Upper lobe of right lung (tissue), 1 donor: ENCODE measurements at places on chromosomes 4 and X. TPM values are rescaled to one million over a fixed set of nuclear protein-coding genes. Genes with fewer than 3 reads are reported as not detected.
A peak's percentile ranks its signal among the peaks of the same experiment; 100 is the strongest.

NUDT10 gene
- total RNA-seq = not detected

NLRP2B gene
- total RNA-seq = not detected

HPSE gene
- total RNA-seq = 5.6 TPM

NPY5R gene
- 0.38 TPM for total RNA-seq

PCYT1B gene
- total RNA-seq = 0.14 TPM

RPS6KA6 gene
- total RNA-seq = 2.4 TPM

HADH gene
- 37.9 TPM for total RNA-seq

- H3K27me3 ChIP-seq = no peaks in the 10 kb centered on the region
- no peak for DNase-seq
- H3K4me3 ChIP-seq = no peak overlapping the region
Observed at GRCh38 chrX:103726477-103726876, 15.8 kb downstream of the TMEM31 start.

- no peak for DNase-seq
- H3K36me3 ChIP-seq = no peaks in the 10 kb centered on the region
- H3K27me3 ChIP-seq = no peaks in the 10 kb centered on the region
- no peak overlapping the region for H3K4me3 ChIP-seq
Observed at GRCh38 chr4:98326168-98326567, 65.0 kb downstream of the RAP1GDS1 start.

DNA sequence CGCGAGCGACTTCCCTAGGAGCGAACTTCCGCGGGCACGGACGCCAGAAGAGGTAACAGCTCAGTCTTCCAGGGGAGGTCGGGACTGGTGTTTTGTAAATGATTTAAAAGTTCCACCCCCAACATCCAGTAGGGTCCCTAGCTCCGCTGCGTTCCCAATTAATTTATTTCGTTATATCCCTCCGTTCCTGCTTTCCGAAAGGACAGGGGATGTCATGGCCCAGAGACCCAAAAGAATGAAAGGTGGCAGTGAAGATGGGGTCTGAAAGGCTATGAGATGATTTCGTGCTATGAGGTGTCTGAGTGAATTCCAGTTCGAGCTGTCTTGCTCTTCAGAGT, 373 bp upstream of the SMIM43 start:
- no peaks in the 10 kb centered on the region for H3K36me3 ChIP-seq
- DNase-seq = no peak
- peaks cover 10% of the 10 kb centered on the region for H3K4me1 ChIP-seq
- H3K27me3 ChIP-seq = peaks cover 31% of the 10 kb centered on the region
- peak overlapping the region; percentile 46 for H3K4me3 ChIP-seq

DNA sequence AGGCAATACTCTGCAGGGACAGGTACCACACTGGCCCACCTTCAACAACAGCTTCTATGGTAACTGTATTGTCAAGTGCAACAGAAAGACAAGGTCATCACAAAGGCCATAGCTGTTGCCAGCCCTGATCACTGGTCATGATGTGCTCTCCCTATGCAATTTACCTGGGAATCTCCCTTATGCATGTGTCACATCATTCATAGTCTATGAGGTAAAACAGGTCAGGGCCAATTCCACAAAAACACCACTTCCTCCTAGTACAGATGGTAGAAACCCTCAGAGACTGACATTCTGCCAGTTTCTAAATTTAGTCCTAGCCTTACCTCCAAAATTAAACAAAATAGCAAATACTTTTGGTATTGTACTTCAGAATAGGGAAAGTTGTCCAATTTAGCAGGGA, 132.8 kb downstream of the MGST2 start:
- DNase-seq = no peak
- peaks cover 27% of the 10 kb centered on the region for H3K4me1 ChIP-seq
- H3K4me3 ChIP-seq = no peak overlapping the region
- no peaks in the 10 kb centered on the region for H3K27me3 ChIP-seq
- no peak overlapping the region for H3K27ac ChIP-seq
- no peaks in the 10 kb centered on the region for H3K36me3 ChIP-seq

GRCh38 chr4:69092190-69092589, 4.1 kb upstream of the UGT2B7 start:
- H3K27me3 ChIP-seq = no peaks in the 10 kb centered on the region
- H3K4me3 ChIP-seq = no peak overlapping the region
- H3K36me3 ChIP-seq = no peaks in the 10 kb centered on the region

DNA sequence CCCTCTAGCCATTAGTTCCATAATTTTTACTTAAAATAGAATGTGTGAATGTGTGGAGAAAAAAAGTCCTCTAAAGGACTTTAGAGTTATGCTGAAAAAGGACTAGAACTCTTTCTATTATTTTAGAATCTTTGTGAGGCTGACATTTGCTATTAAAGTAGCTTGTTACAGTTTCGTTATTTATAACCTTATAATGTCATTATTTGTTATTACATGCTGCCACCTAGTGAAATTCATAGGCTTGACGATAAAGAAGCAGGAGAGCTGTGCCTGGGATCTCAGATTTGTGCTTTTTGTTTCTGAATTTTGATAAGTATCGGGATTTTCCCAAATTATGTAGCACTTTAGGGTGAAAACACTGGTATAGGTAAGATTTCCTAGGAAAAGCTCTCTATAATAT, 38.5 kb upstream of the TAPT1 start:
- H3K4me1 ChIP-seq = peaks cover 7% of the 10 kb centered on the region
- no peaks in the 10 kb centered on the region for H3K36me3 ChIP-seq
- no peak overlapping the region for H3K27ac ChIP-seq
- H3K4me3 ChIP-seq = no peak overlapping the region
- no peak for DNase-seq

- no peaks in the 10 kb centered on the region for H3K27me3 ChIP-seq
- no peaks in the 10 kb centered on the region for H3K4me1 ChIP-seq
- DNase-seq = no peak
- no peaks in the 10 kb centered on the region for H3K36me3 ChIP-seq
- H3K4me3 ChIP-seq = no peak overlapping the region
Observed at GRCh38 chr4:93066749-93067148, 761.8 kb upstream of the ATOH1 start.

DNA sequence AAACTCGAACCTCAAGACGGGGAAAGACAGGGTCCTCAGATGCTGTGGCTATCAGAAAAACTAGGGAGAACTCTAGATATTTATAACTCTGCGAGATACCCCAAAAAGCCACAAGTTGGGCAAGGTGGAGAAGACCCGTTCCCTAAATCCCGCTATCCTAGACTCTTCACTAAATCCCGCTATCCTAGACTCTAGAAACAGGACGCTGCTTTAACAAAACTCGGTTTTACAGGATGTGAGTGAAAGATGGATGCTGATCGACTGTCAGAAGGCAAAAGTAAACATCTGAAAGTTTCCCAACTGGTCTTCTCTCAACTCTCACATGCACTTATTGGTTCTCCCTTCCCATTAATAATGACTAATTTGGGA, 270 bp downstream of the DNAAF6 start:
- no peak for DNase-seq
- no peaks in the 10 kb centered on the region for H3K4me1 ChIP-seq
- no peak overlapping the region for H3K27ac ChIP-seq
- H3K36me3 ChIP-seq = no peaks in the 10 kb centered on the region
- H3K27me3 ChIP-seq = no peaks in the 10 kb centered on the region

DNA sequence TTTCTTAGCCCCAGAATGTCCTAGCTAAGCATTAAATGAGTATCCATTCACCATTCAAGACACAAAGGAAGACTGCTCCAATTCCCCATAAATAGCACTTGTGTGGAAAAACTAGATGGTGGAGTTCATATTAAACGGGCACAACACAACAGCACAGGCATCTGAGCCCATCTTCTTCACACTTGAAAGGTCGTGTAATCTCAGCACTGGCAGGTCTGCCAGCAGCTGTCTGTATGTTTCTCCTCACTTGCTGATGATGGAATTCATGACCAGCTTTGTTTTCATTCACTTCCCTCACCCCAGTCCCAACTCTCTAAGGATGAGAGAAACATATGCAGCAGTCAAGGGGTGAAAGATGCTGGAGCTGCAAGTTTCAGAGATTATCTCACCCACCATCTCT, 148.7 kb downstream of the AFAP1 start:
- peaks cover 3% of the 10 kb centered on the region for H3K4me1 ChIP-seq
- no peak overlapping the region for H3K27ac ChIP-seq
- no peak for DNase-seq
- H3K36me3 ChIP-seq = peaks cover 17% of the 10 kb centered on the region
- H3K4me3 ChIP-seq = no peak overlapping the region
- no peaks in the 10 kb centered on the region for H3K27me3 ChIP-seq

DNA sequence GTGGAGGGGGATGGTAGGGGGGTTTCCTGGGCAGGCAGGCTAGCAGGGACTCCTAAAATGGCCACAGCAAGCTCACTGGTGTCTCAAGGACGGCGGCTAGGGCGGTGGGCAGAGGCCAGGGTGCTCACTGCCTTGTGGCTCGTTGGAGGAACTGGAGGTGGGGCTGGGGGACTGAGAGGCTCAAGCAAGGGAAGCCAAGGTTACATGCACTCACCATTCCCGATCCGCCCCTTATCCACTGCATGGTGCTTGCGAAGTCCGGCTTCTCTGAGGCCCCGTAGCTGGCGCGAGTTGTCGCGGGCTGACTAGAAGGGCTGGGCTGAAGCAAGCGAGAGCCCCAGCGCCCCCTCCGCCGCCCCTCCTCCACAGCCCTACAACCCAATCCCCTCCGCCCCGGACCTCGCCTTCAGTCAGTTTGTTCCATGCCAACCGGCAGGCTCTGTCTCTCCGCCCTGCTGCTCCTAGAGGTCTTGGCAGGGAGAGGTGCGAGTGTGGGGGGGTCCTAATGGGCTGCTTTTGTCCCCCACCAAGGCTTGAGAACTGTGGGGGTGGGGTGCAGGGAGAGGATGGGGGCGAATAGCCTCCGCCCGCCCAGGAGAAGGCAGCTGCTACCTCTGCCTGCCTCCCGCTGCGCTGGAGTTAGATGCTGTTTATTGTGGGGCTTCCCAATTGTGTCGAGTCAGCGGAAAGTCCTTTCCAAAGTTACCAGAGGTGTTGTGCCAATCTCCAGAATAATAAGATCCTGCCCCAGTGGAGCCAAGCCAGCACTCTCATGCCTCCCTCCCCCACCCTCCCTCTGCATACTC, at the start of gene ARHGEF9:
Gene ARHGEF9 (minus strand): TSS at position 313 of the 806 bp plus-strand sequence. CDS start 69 bp downstream, at position 244.
- no peaks in the 10 kb centered on the region for H3K27me3 ChIP-seq
- H3K27ac ChIP-seq = no peak within 1 kb of the TSS
- H3K4me3 ChIP-seq = peak within 1 kb of the TSS; percentile 41
- no peaks in the 10 kb centered on the region for H3K4me1 ChIP-seq
- H3K36me3 ChIP-seq = no peaks in the 10 kb centered on the region
- DNase-seq = no peak

DNA sequence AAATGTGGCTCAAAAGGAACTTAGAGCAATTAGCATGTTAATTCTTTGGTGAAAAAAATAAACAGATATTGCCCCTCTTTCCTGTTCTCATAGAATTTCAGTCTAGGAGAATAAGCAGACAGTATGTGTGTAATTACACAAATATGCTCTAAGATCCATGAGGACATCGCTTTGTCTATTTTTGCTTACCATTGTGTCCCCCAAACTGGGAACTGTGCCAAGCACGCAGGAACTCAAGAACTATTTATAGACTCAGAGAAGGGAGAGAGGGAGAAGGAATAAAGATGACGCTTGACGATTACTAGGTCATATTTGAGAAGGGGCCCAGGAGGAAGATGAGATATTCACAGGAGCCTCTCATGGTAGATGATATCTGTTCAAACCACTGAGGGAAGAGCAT, 692.6 kb downstream of the RAB28 start:
- no peaks in the 10 kb centered on the region for H3K27me3 ChIP-seq
- H3K36me3 ChIP-seq = no peaks in the 10 kb centered on the region
- no peak overlapping the region for H3K4me3 ChIP-seq
- no peak for DNase-seq
- no peaks in the 10 kb centered on the region for H3K4me1 ChIP-seq
- H3K27ac ChIP-seq = no peak overlapping the region

GRCh38 chr4:24472514-24473308, 111.6 kb downstream of the DHX15 start:
- peak overlapping the region; percentile 2 for H3K27ac ChIP-seq
- H3K27me3 ChIP-seq = peaks cover 33% of the 10 kb centered on the region
- H3K4me1 ChIP-seq = peaks cover 18% of the 10 kb centered on the region
- no peaks in the 10 kb centered on the region for H3K36me3 ChIP-seq
- peak; percentile 86 for DNase-seq
- H3K4me3 ChIP-seq = peak overlapping the region; percentile 65

DNA sequence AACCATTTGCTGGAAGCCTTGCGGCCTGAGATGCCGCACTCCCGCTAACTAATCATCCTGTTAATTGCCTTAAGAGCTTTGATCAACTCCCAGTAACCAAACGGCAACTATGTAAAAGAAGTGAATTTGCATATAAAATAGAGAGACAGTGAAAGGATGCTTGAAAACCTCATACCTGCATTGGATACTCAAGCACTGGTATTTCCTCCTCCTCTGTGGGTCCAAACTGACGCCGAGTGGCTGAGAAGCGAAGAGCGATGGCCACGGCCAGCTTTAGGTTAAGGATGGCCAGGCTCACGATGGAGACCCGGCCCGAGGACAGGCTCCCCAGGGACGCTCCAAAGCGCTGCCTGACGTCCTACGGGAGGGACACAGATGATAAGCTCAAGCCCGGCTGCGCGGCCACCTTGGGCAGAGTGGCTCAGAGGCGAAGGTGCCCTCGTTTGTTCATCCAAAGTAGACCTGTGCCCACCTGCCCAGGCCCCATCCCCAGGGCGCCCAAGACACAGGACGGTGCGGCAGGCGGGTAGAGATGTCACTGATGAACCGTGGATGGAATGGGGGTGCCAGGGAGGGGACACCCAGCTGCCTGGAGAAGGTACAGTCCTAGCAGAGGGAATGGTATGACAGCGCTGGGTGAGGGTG, 43.6 kb downstream of the ACOX3 start:
- H3K4me1 ChIP-seq = peaks cover 17% of the 10 kb centered on the region
- H3K36me3 ChIP-seq = peaks cover 31% of the 10 kb centered on the region
- no peak overlapping the region for H3K4me3 ChIP-seq
- no peaks in the 10 kb centered on the region for H3K27me3 ChIP-seq
